HS-27A (cell line): ENCODE measurements at places on chromosomes 7 and 10.
A peak's percentile ranks its signal among the peaks of the same experiment; 100 is the strongest.

- DNase-seq, result no peak
Observed at GRCh38 chr10:61110188-61110844, 166.3 kb upstream of the RHOBTB1 start.

GRCh38 chr10:44862924-44863323 is 48.2 kb upstream of the TMEM72 start:
- DNase-seq, result no peak

DNA sequence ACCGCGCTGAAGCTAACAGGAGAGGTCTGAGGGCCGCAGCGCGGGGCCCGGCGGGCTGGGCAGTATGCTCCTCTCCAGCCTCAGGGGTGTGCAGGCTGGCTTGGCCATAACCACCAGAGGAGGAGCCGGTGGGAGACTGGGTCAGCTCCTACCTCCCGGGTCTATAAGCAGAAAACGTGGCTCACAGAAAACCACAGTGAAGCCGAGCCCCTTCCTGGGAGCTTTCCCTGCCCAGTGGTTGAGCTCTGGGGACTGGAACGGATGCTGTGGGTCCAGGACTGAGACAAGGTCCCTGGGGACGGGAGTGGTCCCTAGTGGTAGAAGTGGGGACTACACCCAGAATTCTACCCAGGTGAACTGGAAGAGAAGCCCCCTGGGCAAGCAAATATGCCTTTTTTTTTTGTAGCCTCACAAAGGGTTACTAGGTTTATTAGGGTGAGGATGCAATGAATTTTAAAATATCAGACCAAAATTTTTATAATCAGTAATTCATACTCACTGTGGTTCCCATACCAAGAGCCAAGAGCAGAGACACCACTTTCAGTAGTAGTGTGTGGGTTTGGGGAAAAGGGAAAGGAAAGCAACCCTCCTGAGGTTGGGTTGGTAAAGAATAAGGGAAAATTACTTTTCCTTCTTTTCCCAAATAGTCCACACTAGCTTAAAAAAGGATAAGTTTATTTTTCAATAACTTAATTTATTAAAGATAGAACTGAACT is 67.9 kb upstream of the PRKCQ start:
- no peak for DNase-seq

DNA sequence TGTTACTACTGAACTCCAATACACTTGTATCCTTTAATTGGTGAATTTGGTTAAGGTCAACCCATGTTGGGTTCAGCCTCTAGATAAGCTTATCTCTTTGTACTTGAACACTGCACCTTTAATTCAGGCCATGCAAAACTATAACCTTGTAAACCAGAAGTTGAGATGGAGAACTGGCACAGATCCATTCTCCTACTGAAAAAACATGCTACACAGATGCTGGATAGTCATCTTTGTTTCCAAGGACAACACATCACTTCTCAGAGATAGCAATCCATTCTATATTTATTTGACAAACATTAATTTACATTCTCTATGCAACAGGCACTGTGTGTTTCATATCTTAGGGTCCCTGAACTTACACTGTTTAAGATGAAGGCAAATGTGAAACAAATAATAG is 2.9 kb upstream of the CDK14 start:
- no peak for DNase-seq

GRCh38 chr7:79217976-79218626 is 235.4 kb downstream of the MAGI2 start:
- DNase-seq, result no peak

GRCh38 chr10:79404231-79404609 is 41.2 kb downstream of the ZCCHC24 start:
- no peak for DNase-seq

DNA sequence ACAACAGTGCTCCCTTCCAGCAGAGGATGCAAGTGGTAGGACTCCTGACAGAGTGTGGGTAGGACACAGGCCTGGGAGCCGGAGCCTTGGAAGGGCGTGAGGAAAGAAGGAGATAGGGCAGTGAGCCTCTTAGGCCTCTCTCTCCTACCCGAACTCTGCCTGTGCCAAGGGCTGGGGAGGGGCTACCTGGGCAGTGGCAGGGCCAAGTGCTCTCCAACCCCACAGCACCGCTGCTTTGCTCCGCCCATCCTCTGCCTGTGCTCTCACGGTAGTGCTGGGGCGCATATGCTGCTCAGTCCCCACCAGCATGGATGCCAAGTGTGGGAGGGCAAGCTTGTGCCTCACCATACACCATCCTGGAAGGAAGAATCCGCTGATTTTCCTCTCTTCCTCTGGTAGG is 7.5 kb downstream of the FAM131B start:
- no peak for DNase-seq

DNA sequence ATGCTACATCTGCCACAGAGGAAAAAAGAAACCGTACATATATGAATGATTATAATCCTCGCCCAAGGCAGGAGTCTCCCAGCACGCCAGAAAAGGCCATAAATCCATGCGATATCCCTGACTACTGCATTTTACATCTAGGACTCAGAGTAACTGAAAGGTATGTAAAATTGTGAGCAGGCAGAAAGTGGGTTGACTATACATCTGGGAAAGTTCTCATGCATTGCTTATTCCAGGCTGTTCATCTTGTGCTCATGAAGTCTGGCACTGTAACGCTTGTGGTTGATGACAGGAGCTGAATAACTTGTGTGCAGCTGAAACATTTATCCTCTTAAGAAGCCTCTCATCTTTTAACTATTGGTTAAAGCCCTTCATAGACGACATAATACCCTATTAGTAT is 193.4 kb upstream of the STEAP4 start:
- no peak for DNase-seq

- peak; percentile 60 for DNase-seq
Observed at GRCh38 chr10:17673471-17674061, 29.6 kb downstream of the STAM start.

DNA sequence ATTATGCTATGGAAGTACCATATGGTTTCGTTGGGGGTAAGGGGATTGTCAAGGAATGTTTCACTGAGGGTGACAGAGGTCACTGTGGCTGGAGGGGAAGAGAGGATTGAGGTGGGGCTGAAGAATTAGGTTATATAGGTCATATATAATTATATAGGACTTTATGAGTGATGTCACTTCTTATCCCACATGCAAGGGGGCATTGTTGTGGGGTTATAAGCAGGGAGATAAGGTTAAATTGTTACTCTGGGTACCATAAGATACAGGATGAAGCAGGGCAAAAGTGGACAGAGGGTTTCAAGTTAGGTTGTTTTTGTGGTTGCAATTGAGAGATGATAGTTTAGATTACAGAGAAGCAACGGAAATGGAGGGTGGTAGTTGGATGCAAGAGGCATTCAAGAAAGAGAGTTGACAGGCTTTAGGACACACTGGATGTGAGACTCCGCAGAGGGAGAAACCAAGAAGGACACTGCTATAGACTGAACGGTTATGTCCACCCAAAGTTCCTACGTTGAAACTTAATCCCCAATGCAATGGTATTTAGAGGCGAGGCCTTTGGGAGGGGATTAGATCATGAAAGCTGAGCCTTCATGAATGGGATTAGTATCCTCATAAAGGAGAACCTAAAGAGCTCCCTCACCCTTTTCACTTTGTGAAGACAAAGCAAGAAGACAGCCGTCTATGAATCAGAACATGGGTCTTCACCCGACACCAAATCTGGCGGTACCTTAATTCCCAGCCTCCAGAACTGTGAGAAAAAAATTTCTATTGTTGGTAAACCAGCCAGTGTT is 7.0 kb upstream of the PRR15 start:
- no peak for DNase-seq
